ENCODE measurements at places on chromosomes 12 and 14. TPM values are rescaled to one million over a fixed set of nuclear protein-coding genes. Genes with fewer than 3 reads are reported as not detected.

DNA sequence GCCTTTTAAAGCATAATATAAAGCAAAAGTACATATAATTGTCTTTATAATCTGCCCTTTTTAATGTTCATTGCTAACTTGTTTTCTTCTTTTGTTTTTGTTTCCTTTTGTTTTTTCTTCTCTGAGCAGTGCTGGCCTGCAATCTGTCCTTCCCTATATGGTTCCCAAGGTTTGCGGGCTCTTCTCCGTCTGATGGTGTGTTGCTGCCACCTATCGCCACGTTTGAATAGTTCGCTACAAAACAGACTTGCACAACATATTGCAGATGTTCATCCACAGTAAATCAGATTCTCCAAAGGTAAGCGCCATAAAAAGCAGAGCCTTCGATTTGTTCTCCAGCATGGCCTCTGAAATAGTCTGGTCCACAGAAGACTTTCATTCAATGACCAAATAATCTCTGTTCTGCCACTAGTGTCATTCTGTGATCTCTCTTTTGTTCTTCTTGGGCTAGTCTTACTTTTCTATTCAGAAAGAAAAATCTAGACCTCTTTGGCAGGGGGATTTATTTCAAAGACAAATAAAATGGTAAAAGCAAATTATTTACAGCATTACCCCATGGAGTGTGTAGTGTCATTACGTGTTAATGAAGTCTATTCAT, 33.5 kb downstream of the C12orf50 start:
- DNase-seq, result peak; percentile 48

DNA sequence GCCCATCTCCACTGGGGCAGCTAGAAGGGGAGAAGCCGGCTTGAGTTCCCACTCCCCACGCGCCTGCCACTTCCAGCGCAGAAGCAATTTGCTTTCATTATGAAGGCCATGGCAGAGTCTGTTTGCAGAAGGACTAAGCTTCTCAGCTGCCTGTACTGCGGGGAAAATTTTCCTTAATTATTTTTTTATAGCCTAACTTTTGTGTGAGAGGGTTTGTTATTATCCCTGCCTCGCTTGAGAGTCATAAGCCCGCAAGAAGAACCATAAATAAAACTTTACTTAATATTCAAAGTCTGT, 56.0 kb upstream of the DLK1 start:
- no peak for DNase-seq

- DNase-seq, result no peak
Observed at GRCh38 chr14:22908601-22909000, 10.3 kb downstream of the RBM23 start.

DNA sequence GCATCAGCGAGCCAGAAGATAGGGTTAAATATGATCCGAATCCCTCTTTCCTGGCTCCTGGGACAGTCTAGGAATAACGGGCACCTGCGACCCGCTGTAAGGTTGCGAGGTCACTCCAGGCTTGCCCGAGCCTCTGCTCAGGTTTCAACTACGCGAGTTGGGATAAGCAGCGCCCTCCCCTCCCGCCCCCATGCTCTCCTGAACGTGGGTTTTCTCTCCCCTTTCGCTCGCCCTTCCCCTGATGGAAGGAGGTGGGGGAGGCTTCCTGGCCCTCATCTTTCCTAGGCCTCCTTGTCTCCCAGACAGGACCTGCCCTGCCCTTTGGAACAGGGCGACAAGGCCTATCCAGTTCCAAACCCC, 753 bp upstream of the ATP5MC2 start:
- no peak for DNase-seq

The CDKN1B gene
- 45.0 TPM for total RNA-seq

The PLEK2 gene
- 12.0 TPM for total RNA-seq

The KRT6B gene
- not detected for total RNA-seq

The NR4A1 gene
- not detected for total RNA-seq

The OLR1 gene
- total RNA-seq, result not detected

The PLD4 gene
- total RNA-seq, result not detected

The NTF3 gene
- not detected for total RNA-seq

The HEBP1 gene
- total RNA-seq, result 2.1 TPM

The KLRC1 gene
- total RNA-seq, result not detected
